ENCODE measurements at places on chromosomes 12 and 14.

GRCh38 chr14:51225751-51226150 is 14.3 kb upstream of the TMX1 start:
- DNase-seq = no peak

DNA sequence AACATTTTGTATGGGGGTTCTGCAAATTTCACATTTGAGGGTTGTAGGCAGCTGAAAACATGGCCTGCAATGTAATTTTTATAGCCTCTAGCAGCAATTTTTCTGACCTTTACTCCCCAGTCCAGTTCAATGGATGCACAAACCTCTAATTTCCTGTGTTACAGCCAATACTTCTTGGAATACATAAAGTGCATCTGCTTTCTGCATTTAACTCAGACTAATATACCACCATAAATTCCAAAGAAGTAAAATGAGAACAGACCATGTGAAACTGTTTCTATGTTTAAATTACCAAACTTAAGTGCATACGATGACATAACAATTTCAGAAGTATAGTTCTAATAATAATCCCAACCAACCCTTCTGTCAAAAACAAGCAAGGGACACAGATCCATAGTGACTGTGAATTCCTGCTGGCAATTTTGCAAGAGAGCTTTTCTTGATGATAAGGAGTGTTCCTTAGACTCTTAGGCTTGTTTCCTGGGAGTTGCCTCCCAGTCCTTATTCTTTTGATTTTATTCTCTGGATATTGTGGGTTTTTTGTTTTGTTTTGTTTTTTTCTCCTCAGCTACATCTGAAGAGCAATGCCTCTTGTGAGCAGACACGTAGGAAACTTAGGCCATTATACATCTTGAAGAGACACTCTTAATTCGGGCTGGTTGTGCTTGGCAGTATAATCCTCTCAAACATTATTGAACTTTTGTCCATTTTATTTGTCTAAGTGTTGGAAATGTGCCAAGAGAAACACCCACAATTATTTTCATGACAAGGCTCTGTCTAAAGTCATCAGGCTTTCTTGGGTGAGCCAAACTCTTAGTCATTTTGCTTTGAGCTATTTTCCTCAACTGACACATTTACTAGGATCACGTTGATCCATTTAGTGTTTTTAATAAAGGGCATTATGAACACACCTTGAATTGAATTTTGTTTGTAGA is 51.3 kb upstream of the RERGL start:
- no peak for DNase-seq

GRCh38 chr14:99696929-99697328 is 12.8 kb downstream of the CYP46A1 start:
- DNase-seq = no peak

DNA sequence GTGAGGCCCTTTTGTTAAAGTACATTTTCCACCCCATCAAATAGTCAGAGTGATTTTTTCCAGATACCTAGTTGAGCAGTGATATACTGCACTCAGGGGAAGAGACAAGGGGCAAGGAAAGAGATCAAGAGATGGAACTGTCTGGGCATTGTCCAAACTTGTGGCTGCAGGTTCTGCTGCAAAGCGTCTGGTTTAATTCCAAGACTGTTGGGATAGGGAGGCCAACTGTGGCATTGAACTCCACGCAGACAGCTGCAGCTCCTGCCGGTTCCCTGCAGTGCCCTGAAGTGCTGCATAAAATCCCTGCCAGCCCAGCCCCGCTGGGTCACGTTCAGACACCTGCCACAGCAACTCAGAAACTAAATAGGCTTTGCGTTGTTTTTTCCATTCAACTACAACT is 30.5 kb downstream of the RPH3A start:
- DNase-seq = no peak

- no peak for DNase-seq
Observed at GRCh38 chr12:52672321-52672933, 7.8 kb downstream of the KRT1 start.

- DNase-seq = no peak
Observed at GRCh38 chr12:120404271-120404670, 33.6 kb upstream of the COX6A1 start.

DNA sequence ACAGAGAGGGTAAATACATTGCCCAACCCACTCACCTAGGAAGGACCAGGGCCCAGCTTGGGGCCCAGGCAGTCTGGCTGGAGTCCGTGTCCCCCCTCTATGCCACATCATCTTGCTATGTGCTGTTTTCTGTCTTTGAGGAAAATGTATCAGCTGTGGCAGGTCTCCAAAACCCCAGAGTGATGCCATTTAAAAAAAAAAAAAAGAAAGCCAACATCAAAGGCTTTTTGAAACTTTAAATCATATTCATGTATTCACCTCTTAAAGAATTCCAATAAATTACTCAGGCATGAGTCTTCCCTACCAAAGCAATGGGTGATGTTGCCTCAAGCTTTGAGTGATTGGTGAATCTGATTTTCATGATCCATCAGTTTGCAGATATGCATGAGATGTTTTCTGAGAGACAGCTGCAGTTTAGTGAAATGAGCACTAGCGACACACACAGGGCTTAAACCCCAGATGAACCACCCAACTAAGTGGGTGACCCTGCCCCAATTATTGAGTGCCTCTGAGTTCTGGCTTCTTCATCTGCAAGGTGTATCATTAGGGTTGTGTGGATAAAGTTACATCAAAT is 6.1 kb downstream of the KRT81 start:
- DNase-seq = no peak

DNA sequence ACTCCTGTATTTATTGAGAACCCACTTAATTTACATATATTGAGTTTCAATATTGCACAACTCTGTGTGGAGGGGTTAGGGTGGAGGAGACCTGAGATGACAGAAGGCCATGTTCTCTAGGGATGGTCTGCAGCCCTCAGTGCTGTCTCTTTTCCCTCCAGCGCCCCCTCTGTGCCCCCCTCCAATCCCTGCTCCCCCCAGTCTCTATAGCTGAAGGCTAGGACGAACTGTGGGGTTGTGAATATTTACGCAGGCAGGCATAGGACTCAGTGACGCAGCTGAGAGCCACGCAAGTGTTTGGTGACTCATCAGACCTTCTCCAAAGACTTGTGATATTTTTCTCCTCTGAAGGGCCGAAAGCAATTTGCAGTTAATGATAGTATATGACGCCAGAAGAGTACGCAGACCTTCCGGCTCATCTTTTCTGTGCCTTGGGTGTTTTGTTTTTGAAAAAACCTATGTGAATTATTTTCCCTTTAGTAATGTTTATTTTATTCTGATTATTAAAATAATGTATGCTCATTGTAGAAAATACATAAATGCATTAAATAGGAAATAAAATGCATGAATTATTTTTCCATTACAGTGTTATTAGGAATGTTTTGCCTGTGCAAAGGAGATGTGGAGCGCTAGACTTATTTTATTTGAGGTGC is 85.3 kb downstream of the SLC25A47 start:
- no peak for DNase-seq

- no peak for DNase-seq
Observed at GRCh38 chr12:27338473-27338872, 5.8 kb downstream of the BMAL2 start.

GRCh38 chr14:38122241-38122640 is 85.5 kb upstream of the SSTR1 start:
- no peak for DNase-seq

All from iPS DF 6.9 (cell line).